ENCODE measurements at places on chromosomes 1 and 21.

GRCh38 chr21:45409466-45410150 lies 4.6 kb downstream of the COL18A1 start:
- DNase-seq: no peak

GRCh38 chr21:45763506-45763905 lies 120.0 kb downstream of the PCBP3 start:
- DNase-seq: no peak

- DNase-seq: peak; percentile 62
Measured at GRCh38 chr1:22611530-22611947, 24.9 kb upstream of the C1QA start.

GRCh38 chr1:4671828-4672227 lies 17.4 kb downstream of the AJAP1 start:
- DNase-seq: no peak

DNA sequence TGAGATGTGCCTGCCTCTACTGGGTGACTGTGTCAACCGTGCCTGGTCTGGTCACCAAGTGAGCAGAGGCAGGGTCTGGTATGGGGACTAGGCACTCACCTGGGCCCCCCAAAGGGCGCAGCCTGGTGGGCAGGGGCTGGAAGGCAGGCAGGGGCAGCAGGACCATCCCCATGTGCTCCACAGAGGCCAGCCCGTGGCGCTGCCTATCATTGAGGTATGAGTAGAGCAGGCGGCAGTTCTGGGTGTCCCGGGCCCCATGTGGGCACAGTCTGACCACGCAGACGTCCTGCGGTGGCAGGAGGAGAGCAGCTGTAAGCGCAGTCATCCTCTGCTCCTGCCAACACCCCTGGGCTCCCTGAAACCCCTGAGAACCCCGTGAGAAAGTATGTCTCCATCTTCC lies 23.7 kb downstream of the SPOCD1 start:
- DNase-seq: no peak

DNA sequence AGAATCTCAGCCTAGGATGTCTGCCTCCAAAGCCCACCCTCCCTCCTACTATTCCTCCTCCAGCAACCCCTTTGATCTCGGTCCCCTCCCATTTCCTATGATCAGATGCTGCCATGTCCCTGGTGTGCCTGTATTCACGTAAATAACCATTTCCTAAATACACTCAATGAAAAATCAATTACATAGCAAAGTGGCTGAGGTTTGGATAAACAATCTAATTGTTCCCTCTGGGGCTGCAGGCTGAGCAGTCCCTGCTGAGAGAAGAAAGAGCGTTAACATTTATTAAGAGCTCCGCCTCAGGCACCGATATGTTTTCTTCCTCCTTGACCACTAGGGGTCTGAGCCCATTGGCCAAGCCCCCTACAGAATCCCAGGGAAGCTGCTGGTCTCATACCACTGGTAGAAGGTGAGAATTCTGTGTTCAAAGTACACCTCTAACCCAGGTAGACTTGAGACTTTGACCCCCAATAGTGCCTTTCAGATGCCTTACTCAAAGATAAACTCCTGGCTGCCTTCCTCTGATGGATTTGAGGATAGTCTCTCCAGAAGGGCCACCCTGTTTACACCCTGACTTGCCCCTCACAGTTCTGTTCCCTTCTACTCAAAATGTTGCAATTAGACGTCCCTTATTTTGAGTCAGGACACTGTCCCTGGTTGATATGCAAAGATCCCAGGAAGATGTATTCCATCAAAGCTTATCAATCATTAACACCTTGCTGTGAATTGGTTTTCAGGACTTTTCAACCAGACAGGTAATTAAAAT lies 33.9 kb upstream of the CAMK1G start:
- no peak for DNase-seq

- no peak for DNase-seq
Measured at GRCh38 chr1:41462680-41463004, 21.8 kb downstream of the EDN2 start.

GRCh38 chr1:214941061-214941460 lies 141.5 kb upstream of the KCNK2 start:
- DNase-seq: no peak

DNA sequence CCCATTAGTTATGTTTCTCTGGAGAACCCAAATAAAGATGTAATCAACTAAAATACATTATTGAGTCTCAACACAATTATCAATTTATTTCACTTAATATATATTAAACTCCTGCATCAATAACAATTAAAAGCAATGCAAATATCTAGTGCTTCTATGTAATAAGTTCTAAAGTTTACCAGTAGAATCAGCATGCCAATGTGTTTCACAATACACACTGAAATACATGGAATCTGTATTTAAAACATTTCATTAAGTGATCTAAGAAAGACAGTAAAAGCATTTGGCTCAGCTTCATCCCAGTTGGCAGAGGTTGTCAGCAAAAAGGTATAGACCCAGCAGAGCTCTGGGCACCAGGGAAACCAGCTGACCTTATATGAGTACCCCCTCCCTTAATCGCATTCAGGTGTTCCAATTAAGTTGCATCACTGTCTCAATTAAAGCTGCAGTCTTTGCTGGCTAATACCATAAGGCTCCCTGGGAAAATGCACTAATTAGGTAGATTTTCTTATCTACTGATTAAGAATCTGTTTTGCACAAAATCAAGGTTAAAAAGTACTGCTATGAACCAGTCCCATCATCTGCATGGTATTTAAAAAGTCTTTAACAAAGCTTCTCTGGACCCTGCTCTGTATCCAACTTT lies 63.1 kb downstream of the NIBAN1 start:
- no peak for DNase-seq

GRCh38 chr1:79295967-79296366 lies 289.4 kb upstream of the ADGRL4 start:
- no peak for DNase-seq

- no peak for DNase-seq
Measured at GRCh38 chr1:22804406-22804805, 93.8 kb downstream of the EPHB2 start.

DNA sequence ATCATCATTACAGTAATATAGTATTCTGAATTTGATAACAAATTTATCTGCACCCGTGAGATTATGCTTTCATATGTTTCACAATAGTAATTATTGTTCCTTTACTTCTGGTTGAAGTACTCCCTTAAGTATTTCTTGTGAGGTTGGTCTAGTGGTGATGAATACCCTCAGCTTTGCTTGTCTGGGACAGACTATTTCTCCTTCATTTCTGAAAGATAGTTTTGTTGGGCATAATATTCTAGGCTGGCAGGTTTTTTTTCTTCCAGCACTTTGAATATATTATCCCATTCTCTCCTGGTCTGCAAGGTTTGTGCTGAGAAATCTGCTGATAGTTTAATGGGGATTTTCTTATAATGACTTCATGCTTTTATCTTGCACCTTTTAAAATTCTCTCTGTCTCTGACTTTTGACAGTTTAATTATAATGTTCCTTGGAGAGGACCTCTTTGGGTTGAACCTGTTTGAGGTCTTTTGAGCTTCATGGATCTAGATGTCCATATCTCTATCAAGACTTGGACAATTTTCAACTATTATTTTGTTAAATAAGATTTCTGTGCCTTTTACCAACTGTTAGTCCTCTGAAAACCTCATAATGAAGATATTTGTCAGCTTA lies 371.5 kb upstream of the VAMP3 start:
- DNase-seq: no peak

DNA sequence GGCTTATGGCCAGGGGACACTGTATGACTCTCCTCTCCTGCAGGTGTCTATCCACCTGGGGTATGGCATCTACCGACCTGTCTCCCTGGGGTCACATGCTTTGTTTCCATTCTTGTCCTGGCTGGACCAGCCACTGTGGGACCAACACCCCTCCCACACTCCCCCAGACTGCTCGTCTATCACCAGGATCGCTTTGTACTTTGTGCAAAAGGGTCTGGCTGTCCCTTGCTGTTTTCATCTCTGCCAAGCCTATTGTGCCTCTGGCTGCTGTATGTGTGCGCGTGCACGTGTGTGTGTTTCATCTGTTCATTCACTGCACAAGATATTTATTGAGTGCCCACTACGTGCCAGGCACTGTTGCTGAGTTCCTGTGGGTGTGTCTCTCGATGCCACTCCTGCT lies 25.5 kb downstream of the ETNK2 start:
- DNase-seq: no peak

- DNase-seq: no peak
Measured at GRCh38 chr1:24114753-24115152, 2.8 kb upstream of the MYOM3 start.

GRCh38 chr1:183461350-183461749 lies 10.9 kb upstream of the SMG7 start:
- no peak for DNase-seq

DNA sequence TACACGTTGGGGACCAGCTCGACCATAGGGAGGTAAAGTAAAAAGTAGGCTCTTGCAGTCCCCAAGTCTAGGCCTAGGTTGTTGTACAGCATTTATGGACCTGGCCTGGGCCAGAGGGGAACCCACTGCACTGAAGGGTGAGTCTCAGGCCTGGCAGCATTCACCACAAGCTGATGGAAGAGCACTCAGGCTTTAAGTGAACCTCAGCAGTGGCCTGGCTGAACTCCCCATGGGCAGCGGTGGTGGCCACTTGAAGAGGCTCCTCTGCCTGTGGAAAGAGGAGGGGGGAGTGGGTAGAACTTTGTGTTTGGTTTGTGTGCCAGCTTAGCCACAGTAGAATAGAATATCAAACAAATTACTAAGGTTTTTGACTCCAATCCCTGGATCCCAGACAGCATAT lies 176.2 kb upstream of the PRMT6 start:
- no peak for DNase-seq

- no peak for DNase-seq
Measured at GRCh38 chr1:156924478-156925153, 4.2 kb downstream of the LRRC71 start.

DNA sequence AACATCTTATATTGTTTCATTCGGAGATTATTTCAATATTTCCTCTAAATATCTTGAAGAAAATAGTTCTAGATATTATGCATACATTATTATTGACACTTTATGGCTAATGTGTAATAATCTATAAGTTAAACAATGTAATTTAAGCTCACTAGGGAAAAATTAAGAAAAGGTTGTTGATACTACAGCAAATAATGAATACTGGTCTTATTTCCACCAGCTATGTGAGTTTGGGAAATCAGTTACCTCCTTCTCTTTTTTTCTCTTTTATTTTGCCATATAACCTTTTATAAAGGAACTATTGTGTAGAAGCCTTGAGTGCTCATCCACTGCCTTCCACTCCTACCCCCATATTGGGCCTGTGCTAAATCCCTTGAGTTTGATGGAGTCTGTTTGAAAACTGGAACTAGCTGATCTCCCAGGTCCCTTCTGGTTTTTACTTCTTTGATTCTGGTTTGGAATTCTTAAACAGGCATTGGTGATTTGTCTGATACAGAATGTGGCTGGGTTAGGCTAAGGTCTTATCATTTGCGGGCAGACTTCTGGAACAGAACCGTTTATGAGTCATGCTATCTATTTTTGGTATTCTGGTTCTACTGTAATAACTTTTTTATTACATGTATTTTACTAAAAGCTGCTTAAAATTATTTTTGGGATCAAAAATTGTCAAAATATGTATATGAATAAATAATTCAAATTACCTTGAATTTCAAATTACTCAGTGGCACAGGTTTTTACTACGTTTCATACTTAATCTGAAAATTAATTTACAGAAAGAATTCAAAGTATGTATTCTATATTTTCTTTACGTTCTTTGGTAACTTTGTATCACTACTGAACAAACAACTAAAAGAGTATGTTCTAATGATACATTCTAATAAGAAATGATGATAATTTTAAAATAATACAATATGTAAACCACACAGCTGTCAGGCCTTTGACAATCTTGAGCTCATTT lies 5.0 kb upstream of the CDC14A start:
- DNase-seq: no peak

- no peak for DNase-seq
Measured at GRCh38 chr21:42153046-42153686, 65.8 kb upstream of the ABCG1 start.

DNA sequence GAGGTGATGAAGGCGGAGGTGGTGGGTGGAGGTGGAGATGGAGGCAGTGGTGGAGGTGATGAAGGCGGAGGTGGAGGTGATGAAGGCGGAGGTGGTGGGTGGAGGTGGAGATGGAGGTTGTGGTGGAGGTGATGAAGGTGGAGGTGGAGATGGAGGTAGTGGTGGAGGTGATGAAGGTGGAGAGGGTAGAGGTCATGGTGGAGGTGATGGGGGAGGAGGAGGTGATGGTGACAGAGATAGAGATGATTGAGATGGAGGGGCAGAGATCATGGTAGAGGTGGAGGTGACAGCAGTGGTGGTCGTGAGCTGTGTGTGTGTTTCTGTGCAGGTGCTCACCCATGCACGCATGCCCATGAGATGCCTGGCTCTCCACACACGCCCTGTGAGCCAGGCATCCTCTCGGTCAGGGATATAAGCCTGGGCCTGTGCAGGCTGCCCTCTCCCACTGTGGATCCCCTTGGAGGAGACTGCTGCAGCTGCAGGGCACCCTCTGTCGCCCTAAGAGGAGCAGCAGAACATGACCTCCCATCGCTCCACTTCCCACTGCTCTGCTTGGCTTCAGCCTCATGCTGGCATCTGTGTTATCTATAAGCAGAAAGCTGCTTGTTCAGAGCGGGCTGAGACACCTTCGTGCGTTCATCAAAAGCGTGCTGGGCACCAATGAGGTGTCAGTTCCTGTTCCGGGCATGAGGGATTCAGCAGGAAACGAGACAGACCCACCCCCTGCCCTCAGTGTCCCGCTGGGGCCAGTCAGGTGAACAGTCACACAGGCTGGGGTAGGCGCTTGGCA lies 20.5 kb upstream of the NPHP4 start:
- no peak for DNase-seq

- peak; percentile 66 for DNase-seq
Measured at GRCh38 chr1:78045926-78046778, at the start of gene GIPC2. TSS of gene GIPC2 (plus strand) at chr1:78045966. CDS start at chr1:78046095, 129 bp downstream.

DNA sequence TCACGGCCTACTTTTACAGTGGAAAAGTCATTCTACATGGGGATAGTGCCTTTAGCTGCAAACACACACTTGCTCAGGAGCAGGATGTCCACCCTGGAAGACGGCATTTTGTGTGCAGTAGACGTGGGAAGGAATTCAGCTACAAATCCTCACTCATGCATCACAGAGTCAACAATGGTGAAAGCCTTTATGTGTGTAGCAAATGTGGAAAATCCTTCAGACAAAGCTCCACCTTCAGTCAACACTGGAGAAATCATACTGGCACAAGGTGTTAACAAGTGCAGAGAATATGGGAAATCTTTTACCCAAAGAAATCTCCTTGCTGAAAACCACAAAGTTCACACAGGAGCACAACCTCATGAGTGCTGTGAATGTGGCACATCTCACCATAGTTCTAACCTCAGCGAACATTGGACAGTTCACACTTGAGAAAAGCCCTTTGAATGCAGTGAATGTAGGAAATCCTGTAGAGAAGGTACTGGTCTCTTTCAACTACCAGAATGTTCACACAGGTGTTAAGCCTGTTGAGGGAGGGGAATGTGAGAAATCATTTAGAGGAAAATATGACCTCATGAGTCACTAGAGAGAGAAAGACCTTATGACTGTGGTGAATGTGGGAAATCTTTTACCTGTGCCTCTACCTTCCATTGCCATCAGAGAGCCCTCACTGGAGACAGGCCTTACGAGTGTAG lies 101.8 kb downstream of the PTGS2 start:
- no peak for DNase-seq

Data from liver (tissue), 10 donors.